ENCODE measurements at places on chromosomes 4 and X.

DNA sequence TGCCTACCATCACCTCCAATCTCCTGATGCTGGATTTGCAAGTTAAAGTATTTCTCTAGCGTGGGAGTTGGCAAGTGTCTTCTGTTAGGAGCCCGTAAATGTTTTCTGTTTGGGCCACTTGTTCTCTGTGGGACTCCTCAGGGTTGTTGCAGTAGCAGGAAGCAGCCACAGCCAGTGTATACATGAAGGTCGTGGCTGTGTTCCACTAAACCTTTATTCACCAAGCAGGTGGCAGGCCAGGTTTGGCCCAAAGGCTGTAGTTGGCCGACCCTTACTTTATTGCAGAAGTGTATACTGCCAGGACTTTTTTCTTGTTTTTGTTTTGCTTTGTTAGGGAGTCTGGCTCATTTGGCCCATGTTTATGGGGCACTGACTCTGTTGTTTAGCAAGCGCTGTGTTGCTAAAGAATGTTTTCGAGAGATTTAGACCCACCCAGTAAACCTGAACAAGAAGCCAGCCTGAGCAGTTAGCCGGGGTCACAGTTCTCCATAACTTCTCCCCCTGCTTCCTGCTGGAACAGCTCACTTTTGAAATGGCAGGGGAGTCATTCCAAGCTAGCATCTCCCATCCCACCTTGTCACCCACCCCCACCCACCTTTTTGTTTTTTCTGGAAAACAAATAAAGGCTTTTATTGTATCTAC, 58.8 kb downstream of the SHROOM2 start:
- DNase-seq, result no peak

GRCh38 chrX:9677098-9677739, 88.4 kb downstream of the GPR143 start:
- no peak for DNase-seq

DNA sequence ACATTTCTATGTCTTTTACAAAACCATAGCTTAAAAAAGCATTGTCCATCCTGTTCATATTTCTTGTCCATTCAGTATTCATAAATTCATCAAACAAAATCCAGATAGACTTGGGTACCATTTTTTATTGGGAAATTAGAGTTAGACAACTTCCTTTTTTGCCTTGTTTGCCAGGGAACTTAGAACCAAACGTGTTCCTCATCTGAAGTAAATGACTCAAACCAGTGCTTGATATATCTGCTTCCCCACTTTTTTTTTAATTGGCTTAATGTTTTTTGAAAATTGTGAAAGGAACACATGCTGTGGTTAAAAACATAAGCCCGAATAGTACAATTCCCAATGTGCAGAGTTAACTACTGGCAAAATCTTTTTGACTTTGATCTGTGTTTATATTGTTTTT, 44.2 kb downstream of the DLG3 start:
- no peak for DNase-seq

DNA sequence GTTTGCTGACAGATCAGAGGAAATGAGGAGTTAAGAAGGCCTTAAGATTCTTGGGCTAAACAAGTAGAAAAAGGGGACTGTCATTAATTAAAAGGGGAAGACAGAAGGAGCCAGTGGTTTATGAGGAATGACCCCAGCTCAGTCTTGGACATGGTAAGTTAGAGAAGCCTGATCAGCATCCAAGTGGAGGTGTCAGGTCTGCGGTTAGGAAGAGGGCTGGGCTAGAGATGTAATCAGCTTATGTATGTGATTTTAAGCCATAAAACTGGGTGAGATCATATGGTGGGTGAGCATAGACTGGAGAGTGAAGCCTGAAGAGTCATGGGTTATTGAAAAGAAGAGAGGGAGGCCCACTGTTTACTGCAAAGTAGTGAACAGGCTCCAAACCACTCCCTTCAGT, 246.1 kb downstream of the NR3C2 start:
- no peak for DNase-seq

- no peak for DNase-seq
Measured at GRCh38 chr4:89256203-89256800, 51.3 kb downstream of the GPRIN3 start.

DNA sequence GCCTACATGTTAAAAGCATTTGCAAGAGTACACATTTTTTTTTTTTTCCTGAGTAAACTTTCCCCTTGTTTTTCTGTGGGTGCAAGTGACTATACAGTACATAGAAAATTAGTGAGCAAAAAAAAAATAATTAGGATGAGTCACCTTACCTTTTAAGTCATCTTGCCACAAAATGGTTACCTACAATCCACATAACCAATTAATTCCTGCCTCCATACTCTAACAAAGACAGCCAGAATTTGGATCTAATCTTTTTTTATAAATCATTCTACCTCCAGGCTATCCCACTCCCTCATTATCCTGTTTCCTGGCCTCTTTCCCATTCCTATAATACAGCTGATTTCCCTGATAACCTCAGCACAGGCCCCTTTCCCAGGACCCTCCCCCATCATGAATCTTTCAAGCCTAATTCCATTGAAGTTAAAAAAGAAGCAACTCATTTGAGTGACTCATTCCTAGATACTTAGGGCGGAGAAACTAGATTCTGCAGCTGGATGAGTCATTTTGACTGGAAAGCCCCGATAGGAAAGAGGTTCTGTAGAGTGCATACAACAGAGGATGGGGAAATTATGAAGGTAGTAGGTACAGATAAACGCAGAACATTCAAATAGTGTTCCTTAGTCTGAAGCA, 128.2 kb downstream of the C4orf51 start:
- no peak for DNase-seq

DNA sequence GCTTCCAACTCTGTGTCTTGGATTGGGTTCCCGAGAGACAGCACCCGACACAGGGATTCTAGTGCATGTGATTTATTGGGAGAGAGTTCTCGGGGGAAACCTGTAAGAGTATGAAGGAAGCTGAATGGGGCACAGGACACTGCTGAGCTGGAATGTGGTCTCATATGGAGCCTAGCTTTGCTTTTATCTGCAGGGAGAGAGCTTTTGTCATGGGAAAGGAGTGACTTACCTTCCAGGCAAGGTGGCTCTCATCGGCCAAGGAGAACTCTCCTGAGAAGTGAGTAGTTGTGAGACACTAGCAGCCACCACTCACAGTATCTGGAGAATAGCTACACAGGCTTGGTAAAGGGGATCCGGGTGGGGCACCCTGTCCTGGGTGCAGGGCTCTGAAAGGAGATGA, 124.5 kb downstream of the NHS start:
- no peak for DNase-seq

GRCh38 chr4:107922486-107923473, 8.6 kb upstream of the CYP2U1 start:
- no peak for DNase-seq

GRCh38 chr4:170022211-170022610, 4.0 kb downstream of the MFAP3L start:
- no peak for DNase-seq

GRCh38 chr4:54058171-54058570, 6.2 kb downstream of the CHIC2 start:
- no peak for DNase-seq

DNA sequence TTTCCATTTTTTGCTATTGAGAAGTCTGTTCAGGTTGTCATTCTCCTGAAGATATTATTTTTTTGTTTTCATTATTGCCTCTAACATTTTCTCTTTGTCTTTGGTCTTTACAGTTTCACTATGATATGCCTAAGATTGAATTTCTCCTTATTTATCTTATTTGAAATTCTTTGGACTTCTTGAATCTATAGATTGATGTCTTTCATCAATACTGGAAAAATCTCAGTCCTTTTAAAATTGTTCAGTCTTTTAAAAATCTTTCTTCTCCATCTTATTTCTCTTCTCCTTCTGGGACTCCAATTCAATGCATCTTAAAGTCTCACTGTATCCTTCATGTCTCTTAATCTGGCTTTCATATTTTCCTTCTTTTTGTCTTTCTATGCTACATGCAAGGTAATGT, 86.7 kb downstream of the KIT start:
- DNase-seq, result no peak

DNA sequence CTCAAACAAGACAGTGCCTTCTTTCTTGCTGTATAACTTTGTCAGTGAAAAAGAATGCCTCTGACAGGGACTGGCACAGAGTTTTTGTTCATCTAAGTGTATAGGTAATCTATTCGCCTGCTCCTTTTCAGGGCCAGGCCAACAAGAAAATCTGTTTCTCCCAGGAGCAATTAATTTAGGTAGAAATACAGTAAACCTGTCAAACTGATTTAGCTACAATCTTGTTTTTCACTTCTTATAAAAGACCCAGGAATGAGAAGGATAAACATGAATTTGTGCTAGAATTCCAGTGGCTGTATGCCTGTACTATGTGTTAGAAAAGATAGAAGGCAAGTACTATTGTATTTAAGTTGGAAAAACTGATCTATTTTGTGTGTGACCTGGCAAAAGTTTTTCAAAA, 6.1 kb downstream of the TMA16 start:
- DNase-seq, result no peak

Data from NK-92 treated with Interleukin-12 subunit alpha and Interleukin-12 subunit beta, amount 100 ng/mL, for 24 hours (cell line).